ENCODE measurements at places on chromosomes 4 and X. TPM values are rescaled to one million over a fixed set of nuclear protein-coding genes. Genes with fewer than 3 reads are reported as not detected.
A peak's percentile ranks its signal among the peaks of the same experiment; 100 is the strongest.

- no peak for DNase-seq
Measured at GRCh38 chr4:102843938-102844337, 16.6 kb upstream of the UBE2D3 start.

DNA sequence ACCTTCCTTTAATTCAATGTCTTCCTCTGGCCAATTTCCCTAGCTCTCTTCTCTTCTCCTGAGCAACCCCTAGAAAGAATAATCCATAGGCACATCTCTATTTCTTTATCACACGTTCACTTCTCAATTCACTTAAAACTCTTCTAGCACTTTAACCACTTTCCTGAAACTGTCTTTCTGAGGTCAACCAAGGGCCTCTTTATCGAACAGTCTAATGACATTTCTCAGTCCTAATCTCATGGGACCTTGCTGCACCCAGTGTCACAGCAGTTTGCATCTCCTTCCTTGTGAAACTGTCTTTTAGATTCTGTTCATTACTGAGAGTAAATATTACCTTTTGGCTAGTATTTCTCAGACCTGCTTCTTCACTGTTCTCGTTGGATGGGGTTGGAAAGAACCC, 285.3 kb upstream of the RASGEF1B start:
- no peak for DNase-seq

DNA sequence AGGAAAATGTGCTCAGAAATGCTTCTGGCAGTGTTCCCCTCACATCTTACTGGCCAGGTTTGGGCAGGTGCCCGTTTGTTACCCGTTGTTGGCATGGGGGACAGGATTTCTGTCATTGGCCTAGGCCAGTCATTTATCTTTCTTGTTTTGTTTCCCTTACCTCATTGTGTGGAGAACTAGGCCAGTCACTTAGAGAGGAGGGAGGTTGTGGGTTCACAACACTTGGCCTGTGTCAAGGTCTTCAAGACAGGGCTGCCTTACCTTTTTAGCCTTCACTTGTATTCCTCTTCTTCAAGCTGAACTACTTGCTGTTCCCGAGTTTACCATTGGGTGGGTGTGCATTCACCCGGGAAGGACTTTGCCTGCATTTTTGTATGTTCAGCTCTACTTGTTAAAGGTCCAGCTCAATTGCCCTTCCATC, 17.7 kb downstream of the SNX25 start:
- no peak for DNase-seq

DNA sequence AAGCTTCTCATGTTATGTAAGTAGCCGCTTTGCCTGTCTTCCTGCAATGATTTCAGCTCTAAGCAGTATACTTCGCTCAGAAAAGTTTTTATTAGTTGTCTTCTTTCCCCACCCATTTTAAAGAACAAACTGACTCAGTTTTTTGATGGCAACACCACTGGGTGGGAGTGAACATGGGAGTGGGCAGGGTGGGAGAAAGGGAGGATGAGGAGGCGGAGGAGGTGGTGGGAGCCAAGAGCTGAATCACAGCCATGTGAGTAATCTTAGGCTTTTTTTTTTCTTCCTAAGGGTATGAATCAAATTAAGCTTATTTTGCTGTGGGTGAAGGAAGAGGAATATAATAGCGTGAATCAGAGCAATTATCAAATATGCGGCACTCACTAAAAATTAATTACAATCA, 574.3 kb upstream of the DIPK2B start:
- no peak for DNase-seq

DNA sequence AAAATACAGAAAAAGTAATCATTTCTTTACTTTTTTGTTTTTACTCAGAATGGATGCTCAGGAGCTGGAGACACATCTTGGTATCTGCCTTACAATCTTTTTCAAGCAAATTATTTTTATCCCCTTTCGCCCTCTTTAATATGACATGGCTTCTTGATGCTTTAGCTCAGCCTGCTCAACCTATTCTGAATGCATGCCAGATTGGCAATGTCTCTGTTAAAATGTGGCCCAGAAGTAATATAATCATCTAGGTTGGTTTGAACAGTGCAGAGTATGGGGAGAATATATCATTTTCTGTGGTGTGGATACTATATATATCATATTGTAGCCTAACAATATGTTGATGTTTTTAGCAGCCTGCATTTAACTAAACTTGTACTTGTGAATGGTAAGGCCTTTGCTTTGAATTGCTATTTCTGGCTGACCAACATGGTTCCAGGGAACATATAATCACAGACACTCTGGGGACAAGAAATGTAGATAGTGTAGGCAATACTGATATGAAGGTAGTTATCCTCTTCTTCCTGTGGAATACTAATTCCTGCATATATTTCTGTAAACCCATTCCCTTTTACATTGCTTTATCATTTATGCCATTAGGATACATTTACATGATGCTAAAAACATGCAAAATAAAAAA, 282.7 kb downstream of the PPP3CA start:
- no peak for DNase-seq

DNA sequence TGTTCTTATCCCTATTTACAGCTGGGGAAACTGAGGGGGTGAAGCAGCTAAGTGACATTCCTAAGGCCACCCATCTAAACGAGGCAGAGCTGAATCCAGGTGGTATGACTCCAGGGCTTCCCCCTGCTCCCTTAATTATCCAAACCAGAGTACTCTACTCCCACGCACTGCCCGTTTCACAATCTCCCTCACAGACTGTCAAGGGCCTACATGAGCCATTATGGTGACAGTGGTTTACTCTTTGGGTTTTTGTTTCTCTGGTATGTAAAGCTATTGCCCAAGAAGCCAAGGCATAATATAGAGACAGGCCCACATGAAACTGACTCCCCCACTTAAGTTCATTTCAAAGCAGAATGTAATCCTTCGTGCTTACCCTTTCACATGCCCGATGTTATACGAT, 95.1 kb downstream of the NHS start:
- DNase-seq: no peak

- DNase-seq: no peak
Measured at GRCh38 chrX:133999031-133999705, 13.8 kb upstream of the GPC3 start.

DNA sequence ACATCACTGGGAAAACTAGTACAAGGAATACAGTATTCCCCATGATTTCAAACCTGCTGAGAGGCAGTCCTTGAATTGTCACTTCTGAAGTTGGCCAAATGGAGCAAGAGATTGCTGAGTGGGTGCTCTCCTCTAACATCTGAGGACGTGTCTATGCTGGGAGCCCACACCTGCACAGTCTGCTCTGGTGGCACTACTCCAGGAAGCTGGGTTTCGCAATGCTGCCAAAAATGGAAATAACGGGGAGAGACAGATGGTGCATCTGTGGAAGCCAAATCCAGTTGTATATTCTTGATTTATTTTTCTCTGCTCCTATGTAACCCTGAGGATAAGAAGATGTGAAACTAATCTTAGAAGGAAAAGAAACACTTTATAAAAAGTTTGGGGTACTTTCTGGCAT, 240.1 kb upstream of the CTSO start:
- no peak for DNase-seq

DNA sequence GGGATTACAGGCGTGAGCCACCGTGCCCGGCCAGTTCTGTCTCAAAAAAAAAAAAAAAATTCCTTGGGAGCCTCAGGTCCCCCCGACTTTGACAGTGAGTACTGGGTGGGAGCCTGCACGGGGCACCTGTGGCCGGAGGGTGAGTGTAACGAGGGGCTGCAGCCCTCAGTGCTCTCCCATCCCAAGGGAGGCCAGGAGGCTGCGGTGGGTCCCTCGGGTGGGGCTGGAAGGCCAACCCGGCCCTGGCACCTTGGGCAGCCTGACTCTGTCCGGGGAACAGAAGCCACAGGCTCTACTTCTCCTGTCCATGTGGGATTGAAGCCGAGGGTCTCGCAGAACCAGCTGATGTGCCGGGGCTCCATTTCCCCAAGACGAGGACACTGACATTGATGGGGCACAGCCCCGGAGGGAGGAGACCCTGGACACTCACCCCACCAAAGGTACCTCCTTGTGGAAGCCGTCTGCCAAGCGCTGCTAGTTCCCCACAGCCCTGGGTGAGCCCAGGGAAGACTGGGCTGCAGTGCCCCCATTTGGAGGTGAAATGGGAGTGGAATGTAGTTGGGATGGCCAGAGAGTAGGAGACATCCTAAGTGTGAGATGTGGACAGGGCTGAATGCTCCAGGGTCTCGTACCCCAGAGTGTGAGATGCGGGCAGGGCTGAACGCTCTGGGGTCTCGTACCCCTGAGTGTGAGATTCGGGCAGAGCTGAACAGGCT, 2.3 kb upstream of the SLC26A1 start:
- DNase-seq: no peak

GRCh38 chr4:55074386-55074785, 51.0 kb downstream of the KDR start:
- no peak for DNase-seq

DNA sequence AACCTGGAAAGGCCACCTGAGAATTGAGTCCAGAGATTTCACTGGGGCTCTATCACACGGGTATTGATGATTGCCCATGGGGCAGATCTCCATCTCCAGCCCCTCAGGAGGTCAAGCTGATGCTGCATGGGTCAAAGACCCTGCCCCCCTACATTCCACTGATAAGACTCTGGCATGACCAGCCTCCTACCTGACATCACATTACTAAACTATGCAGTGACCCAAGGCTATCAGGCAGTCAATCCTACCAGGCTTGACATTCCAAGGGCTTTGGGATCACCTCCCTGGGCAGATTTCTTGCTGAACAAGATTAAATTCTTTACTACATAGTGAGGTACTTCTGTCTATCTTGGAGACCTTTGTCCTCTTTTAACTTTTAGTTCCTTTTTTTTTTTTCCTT, 192.7 kb upstream of the STS start:
- DNase-seq: no peak

GRCh38 chr4:7073059-7073458, 5.2 kb upstream of the GRPEL1 start:
- DNase-seq: no peak

GRCh38 chr4:100063355-100063754, 113.3 kb upstream of the H2AZ1 start:
- DNase-seq: no peak

GRCh38 chr4:108391701-108392455, 223.1 kb upstream of the LEF1 start:
- no peak for DNase-seq

GRCh38 chrX:47662144-47662657, 3.2 kb upstream of the UXT start:
- DNase-seq: peak; percentile 46

- DNase-seq: no peak
Measured at GRCh38 chr4:182400790-182401189, 157.6 kb downstream of the TENM3 start.

GRCh38 chrX:68915778-68916177, 87.0 kb downstream of the EFNB1 start:
- DNase-seq: no peak

DNA sequence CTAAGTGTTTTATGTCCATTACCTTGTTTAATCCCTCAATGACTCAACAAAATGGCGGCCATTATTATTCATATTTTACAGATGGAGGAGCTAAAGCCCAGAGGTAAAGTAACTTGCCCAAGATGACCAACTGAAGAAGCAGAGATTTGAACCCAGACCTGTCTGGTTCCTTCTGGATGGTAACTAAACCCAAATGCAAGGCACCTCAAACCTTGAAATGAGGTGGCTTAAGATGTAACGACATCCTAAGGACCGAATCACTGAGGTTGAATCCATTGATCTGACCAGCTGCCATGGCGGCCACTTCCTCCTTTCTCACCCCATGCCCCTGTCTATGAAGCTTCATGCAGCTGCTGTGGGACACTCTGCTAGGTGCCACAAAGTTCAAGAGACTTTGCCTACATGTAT, 932 bp downstream of the TLR10 start:
- DNase-seq: no peak

- DNase-seq: no peak
Measured at GRCh38 chr4:67680581-67681222, 20.3 kb downstream of the UBA6 start.

- no peak for DNase-seq
Measured at GRCh38 chr4:18635531-18635930, 614.0 kb upstream of the LCORL start.

GRCh38 chr4:140049024-140049848, 104.7 kb downstream of the MAML3 start:
- DNase-seq: no peak

DNA sequence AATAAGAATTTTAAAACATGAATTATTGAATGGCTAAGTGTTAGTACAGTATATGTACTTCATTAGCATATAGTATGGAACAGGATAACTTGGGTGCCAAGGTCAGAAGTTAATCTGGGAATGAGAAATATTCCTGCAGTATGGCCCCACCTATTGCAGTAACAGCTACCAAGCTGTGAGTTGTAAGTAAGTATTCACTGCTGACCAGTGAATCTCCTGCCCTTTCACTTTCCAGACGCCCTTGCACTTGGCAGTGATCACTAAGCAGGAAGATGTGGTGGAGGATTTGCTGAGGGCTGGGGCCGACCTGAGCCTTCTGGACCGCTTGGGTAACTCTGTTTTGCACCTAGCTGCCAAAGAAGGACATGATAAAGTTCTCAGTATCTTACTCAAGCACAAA, 105.1 kb downstream of the NFKB1 start:
- no peak for DNase-seq

DNA sequence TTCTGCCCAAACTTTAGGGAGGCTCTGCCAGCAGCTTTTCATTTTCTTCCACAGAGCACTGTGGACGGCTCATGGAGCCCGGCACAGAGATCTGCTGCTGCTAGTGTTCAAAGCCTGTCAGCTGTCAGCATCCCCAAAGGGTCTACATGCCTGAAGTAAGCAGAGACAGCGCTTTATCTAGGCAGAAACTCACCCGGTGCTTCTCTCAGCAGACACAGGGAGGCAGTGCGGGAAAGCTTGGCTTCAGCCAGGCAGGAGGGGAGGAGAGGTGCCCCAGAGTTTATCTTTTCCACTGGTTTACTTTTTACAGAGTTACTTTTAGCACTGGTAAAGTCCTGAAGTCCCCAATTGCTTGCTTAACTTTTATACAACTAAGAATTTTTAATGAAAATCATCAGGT, 339.3 kb downstream of the NKX6-1 start:
- DNase-seq: no peak

DNA sequence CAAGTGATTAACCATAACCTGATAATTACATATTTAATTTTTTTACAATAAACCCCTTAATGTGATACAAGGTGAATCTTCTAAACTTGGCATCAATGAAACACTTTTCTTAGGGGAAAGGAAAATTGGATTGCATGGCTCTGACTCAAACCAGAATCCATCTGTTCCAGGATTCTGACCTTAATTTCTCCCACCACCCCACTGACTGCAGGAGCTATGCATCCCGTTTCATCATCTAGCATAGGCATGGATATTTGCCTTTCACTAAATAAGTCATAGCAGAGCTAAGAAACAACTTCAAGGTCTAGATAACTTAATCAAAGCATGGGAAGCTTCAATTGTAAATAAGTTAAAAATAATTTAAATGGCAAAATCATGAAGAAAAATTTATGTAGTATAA, 156.3 kb downstream of the BTC start:
- no peak for DNase-seq

Gene COL25A1
- total RNA-seq: 1.8 TPM

Gene IL15
- total RNA-seq: 3.8 TPM

Gene CXCL1
- 132 TPM for total RNA-seq

Gene PRSS12
- total RNA-seq: 15.3 TPM

Gene C1QTNF7
- total RNA-seq: not detected

Gene FAM200B
- total RNA-seq: 45.0 TPM

Gene FGF5
- total RNA-seq: 7.0 TPM

Gene GRIA3
- not detected for total RNA-seq

Gene RBM47
- total RNA-seq: 0.11 TPM

Gene HERC3
- total RNA-seq: 15.4 TPM

Gene PUDP
- 21.9 TPM for total RNA-seq

Gene PRR32
- total RNA-seq: not detected

Gene UGT2A1
- total RNA-seq: not detected

Gene LINC00632
- total RNA-seq: 266 TPM

Gene CXCL3
- 2.1 TPM for total RNA-seq
